Neuronal stem cell (in vitro differentiated cells): ENCODE measurements at places on chromosomes 2 and 18.

GRCh38 chr2:148592791-148593190 is 51.8 kb upstream of the EPC2 start:
- no peak for DNase-seq

GRCh38 chr18:11859903-11860407 is 8.7 kb downstream of the CHMP1B start:
- DNase-seq = no peak

GRCh38 chr2:177284531-177284930 is 20.0 kb upstream of the NFE2L2 start:
- no peak for DNase-seq

GRCh38 chr2:15181092-15181745 is 379.9 kb downstream of the NBAS start:
- DNase-seq = no peak

DNA sequence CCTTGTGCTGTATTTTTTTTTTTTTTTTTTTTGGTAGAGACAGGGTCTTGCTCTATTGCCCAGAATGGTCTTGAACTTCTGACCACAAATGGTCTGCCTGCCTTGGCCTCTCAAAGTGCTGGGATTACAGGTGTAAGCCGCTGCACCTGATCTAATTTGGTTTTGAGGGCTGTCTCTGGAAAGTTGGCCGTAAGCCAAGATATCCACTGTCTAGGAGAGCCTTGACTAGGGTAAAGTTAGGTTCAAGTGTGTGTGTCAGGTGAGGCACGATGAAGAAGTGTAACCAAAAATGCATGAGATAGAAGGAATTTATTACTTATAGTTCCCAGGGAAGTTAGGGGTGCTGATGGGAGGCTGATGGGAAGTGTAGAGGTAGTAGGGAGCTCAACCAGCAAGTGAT is 46.7 kb downstream of the INO80C start:
- no peak for DNase-seq

DNA sequence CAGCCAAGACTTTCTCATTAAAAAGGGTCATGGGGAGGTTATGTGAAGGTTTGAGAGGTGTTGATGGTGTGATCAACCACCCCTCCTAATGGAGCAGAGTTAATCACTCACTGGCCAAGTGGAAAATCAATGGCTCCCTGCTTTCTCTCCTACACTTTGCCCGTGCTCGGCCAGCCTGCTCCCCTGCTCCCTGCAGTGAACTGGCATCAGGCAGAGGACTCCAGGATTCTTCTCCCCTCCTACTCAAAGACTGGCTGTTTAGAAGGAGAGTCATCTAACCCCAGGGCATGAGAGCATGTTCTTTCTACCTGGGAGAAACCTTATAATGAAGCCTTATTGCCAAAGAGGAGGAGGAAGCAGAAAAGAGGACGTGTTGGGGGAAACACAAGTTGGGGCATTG is 74.9 kb downstream of the SGPP2 start:
- DNase-seq = no peak

DNA sequence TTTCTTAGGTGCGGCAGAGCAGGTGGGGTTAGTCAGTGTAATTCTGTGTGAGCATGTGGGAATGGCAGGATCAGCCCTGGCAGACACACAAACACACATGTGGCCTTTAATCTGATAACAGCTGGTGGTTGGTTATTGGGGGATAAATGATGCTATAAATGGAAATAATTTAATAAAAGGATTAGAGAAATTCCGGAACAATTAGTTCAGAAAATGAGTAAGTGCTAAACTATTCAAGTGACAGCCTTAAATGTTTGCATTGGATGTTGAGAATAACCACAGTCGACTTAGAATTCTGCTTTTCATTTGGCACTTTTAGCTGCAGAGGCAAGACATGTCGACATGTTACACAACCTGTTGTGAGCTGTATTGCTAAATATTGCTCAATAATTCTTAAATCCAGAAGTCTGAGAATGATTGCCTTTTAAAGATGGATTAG is 7.2 kb downstream of the SMYD1 start:
- DNase-seq = no peak
